ENCODE measurements at places on chromosomes 5 and 9. TPM values are rescaled to one million over a fixed set of nuclear protein-coding genes. Genes with fewer than 3 reads are reported as not detected.

The C9orf57 gene
- not detected for total RNA-seq

The NR2F1-AS1 gene
- 0.34 TPM for total RNA-seq

The ADAMTSL2 gene
- total RNA-seq: under 0.01 TPM

The STING1 gene
- 11.2 TPM for total RNA-seq

The NREP gene
- total RNA-seq: 22.9 TPM

The PTCH1 gene
- total RNA-seq: 4.1 TPM

The OR1Q1 gene
- not detected for total RNA-seq

The IFNA14 gene
- total RNA-seq: not detected

The IL9 gene
- total RNA-seq: not detected

The C9orf50 gene
- not detected for total RNA-seq

The WHRN gene
- total RNA-seq: 1.4 TPM

The GPSM1 gene
- total RNA-seq: 13.8 TPM

The HDAC3 gene
- 64.6 TPM for total RNA-seq

The APBA1 gene
- 2.7 TPM for total RNA-seq
